ENCODE measurements at places on chromosomes 7 and 10.
A peak's percentile ranks its signal among the peaks of the same experiment; 100 is the strongest.

- no peak for DNase-seq
These were observed 368.4 kb upstream of the ZMIZ1 start for GRCh38 chr10:78700413-78700812.

GRCh38 chr7:108094933-108095710 lies 35.0 kb downstream of the LAMB4 start:
- peak; percentile 73 for DNase-seq

- no peak for DNase-seq
These were observed 1.0 kb downstream of the CDK6 start for GRCh38 chr7:92835261-92835850.

DNA sequence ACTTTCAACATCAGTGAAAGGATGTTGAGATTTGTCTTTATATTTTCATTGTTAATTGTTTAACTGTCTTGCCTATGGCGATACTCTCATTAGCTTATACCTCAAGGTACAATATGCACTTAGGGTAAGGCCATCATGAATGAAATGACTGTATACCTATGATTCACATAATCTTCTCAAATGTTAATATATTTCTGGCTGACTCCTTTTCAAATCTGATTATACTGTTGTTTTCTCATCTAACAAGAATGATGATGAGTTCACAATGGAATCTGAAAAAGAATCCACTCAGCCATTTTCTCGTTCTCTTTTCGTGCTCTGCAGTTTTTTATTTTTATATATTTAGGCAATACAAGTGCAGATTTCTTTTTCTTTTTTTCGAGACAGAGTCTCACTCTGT lies 159.1 kb downstream of the ARHGAP12 start:
- DNase-seq = no peak

DNA sequence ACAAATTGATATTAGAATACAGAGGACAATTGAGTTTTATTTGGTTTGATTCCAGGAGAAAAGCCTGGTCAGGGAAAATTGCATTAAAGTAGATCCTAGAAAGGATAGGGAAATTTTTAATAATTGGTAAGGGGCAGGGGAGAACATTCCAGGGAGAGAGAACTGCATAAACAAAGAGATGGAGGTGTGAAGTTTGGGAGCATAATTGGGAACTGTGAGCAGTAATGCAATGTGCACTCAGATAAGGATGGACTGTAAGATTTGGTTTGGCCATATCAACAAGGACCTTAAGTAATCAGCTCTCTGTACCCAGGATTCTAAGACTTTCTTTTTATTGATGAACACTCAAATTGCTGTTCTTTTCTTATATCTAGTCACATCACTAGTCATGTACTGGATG lies 41.4 kb downstream of the ZMYND11 start:
- DNase-seq = no peak

- no peak for DNase-seq
These were observed 117.9 kb upstream of the DLX6 start for GRCh38 chr7:96887426-96887825.

- peak; percentile 30 for DNase-seq
These were observed 36.7 kb downstream of the SPAM1 start for GRCh38 chr7:123961771-123962170.

DNA sequence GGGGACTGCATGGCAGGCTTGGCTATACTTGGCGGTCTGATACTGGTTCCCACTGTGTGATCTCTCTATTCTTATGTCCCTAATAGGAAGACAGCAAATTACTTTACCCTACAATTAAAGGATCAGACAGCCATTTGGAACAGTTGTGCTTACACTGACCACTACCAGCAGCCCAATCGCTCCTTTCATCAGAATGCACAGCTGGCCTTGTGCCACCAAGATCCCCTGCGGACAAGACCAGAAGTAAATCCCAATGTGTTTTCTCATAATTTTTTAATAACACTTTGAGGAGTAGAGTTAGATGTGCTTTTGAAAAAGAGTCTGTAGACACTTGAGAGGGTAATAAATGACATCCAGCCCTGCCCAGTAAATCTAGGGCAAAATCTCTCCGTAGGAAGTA lies 297.2 kb upstream of the ZNF32 start:
- DNase-seq = no peak

- DNase-seq = no peak
These were observed 247.7 kb upstream of the ZMIZ1 start for GRCh38 chr10:78821052-78821451.

DNA sequence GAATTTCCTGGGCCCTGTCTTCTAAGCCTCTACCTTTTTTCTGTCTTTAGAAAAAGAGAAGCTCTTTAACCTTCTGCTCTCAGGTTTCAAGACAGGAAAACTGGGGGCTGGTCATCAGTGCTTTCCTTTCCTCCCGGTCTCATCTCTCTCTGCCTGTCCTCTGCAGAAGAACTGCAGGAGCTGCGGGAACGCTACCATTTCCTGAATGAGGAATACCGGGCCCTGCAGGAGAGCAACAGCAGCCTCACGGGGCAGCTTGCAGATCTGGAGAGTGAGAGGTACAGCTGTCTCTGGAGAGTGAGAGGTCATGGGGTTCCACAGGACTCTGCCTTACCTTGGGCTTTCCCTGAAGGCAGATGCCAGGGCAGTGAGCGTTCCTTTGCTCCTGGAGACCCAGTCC lies 12.7 kb downstream of the CCDC136 start:
- DNase-seq = no peak

DNA sequence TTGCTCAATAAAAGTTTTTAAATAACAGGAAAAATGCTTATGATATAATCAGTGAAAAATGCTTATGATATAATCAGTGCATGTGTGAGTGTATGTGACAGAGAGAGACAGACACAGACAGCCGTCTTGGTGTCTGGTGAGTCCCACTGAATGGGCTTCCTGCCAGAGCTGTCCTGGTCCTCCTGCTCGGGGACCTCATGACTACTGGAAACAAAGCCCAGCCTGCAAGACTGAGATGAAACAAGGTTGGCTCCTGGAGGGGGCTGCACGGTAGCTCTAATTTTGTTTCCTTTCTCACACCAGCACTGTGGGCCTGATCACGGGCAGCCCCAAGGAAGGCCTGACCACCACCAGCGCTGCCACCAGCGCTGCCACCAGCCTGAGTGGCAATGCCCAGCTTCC lies 57.3 kb downstream of the NRP1 start:
- DNase-seq = no peak

DNA sequence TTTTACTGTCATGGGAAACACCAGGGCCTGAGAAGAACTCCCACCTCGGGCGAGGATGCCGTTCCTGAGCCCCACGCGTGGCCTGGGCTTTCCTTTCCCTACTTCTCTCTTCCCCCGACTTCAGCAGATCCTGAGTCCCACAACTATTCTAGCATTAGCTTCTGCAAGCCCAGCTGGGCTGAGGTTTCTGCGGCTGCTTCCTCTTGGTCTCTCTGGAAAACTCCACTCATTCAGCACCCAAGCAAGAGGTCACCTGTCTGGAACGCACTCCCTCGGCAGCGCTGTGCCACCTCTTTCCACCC lies 761 bp upstream of the DOCK1 start:
- no peak for DNase-seq

GRCh38 chr10:3850999-3851937 lies 66.3 kb upstream of the KLF6 start:
- DNase-seq = peak; percentile 79

DNA sequence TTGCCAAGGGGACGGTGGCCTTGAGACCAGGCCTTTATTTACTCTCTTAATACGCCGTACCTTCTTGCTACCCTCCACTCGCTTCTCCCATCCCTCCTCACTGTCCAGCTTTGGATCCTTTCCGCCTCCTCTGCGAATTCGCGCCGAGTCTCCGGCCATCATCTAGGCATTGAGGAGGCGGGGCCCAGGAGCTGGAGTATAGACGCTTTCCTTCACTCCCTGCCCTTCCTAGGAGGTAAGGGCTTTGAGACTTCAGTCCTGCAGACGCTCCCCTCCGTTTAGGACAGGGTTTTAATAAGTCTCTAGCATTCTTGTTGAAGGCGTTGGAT lies 538 bp downstream of the TFAM start:
- DNase-seq = no peak

DNA sequence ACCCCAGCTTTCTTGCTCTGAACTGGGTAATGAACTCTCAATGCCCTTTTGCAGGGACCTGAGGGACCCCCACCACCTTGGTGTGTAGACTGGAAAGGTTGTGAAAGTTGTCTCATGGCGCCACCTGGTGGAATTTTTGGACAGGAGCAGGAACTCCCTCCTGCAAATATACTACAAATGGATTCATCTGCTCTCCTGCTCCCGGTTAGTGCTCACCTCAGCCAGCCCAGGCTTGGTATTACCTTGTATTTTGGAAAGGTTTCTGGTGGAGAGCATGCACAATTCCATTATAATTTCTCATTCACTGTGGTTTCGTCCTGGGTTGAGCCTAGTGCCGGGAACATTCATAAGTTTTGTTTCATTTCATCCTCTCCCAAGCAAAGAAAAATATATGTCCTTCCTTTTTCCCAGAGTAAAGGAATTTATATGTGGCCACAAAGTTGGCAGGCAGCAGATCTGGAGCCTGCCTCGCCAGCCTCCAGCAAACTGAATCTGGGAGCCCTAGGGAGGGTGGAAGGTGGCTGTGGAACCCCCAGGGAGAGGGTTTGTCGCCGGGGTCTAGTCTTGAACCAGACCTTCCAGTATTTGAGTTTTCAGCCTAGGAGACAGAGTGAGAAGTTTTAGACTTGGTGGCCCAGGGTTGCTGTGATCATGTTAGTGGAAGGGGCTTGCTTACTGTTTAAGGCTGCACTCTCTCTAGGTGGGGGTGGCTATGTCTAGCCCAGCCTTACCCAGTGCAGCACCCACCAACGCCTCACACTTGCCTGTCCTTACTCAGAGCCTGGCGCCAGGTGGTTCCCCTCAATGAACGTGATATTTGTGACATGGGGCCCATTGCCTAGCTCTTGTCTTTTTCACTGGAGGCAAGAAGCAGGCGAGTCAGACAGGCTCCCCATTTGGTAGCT lies 9.5 kb downstream of the FAM241B start:
- DNase-seq = peak; percentile 10

GRCh38 chr10:122138831-122139625 lies 132.1 kb upstream of the BTBD16 start:
- DNase-seq = no peak

DNA sequence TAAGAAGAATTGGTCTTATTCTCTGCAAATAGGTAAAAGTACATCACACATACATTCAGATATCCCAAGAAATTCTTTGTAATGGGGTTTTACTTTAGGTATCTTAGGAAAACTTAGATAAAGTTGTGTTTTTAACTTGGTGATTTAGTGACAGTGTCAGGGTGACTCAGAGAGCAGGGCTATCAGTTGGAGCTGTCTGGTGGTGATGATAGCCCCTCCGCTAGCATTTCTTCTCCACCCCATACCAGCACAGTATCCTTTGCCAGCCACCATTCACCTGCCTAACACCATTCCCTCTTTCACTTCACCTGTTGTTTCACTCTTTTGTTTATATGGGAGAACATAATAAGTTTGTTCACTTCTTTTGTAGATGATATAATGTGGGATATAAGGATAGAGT lies 30.4 kb downstream of the VPS50 start:
- no peak for DNase-seq

- no peak for DNase-seq
These were observed 14.7 kb downstream of the BRAT1 start for GRCh38 chr7:2540641-2541051.

DNA sequence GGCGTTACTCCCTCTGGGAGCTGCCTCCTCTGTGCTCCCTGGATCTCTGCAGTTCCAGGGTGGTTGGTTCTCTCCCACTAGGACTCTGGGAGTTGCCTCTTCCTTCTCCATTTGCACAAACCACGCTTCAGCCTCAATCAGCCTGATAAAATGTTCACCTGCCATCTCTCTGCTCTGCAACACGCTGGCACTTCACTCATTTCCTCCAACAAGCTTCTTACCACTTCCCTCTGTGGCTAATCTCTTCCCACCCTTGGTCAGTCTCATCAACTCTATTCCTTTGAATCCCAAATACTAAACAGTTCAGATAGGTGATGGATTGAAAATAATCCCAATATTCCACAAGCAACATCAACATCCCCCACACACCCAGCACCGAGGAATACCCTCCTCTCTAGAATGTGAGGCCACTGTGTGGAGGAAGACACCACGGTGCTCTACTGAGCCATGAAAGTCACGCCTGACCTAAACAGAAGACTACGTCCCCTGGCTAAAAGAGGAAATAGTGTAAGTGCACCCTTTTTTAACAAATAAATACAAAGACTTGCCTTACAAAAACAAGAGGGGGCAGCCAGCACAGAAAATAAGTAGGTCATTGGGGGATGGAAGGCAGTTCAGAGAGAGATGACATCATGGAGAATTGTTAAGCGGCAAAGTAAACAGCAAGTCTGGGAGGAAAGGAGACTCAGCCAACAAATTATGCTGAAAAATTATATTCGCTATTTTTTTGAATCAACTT lies 1.9 kb upstream of the FAM170B start:
- DNase-seq = no peak

DNA sequence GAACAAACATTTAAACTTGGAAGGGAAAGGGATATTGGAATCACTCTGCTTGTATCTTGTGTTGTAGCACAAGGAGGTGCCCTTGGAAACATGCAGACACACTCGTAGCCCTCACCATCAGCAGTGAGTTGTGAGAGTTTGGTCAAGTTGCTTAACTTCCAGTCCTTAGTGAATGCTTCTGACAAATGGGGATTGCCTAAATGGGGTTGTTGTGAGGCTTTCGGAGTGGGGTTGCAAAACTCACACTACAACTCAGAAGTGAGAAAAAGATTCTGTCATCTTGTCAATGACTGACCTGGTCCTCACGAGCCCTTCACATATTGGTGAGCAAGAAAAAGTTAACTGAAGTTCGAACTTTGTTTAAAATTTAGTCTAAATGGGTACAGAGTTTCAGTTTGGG lies 29.0 kb upstream of the GSDME start:
- DNase-seq = no peak

GRCh38 chr7:3162289-3162688 lies 118.6 kb upstream of the CARD11 start:
- no peak for DNase-seq

GRCh38 chr10:111370101-111370500 lies 293.3 kb downstream of the ADRA2A start:
- no peak for DNase-seq

GRCh38 chr7:142614116-142614515 lies 135.2 kb upstream of the PRSS1 start:
- DNase-seq = no peak

- no peak for DNase-seq
These were observed 160.5 kb downstream of the SND1 start for GRCh38 chr7:127812540-127812939.

DNA sequence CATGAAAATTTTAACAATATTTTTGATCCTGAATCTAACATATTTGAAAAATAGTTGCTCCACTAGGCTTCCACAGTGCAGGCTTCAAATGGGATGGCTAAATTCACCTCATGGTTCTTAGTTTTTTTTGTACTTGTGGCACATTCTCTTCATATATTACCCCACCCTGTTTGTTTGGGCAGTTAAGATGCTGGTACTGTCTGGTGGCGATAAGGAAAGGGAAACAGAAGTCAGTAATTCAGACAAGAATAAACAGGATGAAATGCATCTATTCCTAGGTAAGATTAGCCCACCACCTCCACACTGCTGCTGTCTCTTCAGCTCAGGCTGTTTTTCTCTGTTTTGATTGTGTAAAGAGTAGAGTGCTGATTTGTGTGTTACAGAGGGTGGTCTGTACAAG lies 44.2 kb downstream of the GLRX3 start:
- no peak for DNase-seq

- DNase-seq = no peak
These were observed 657.4 kb upstream of the ZWINT start for GRCh38 chr10:57018452-57018851.

- no peak for DNase-seq
These were observed 186.4 kb downstream of the LRRC4 start for GRCh38 chr7:127844707-127845331.

GRCh38 chr10:63068246-63068645 lies 64.9 kb upstream of the NRBF2 start:
- DNase-seq = no peak

Data from non-pigmented ciliary epithelial cell (primary cell).